Stimulated activated CD4-positive, alpha-beta T cell treated with anti-CD3 and anti-CD28 coated beads, Interleukin-1b, Interleukin-23, amount 100 ng/mL, for 1 hour (primary cell): ENCODE measurements at places on chromosomes 11 and 22.

GRCh38 chr11:31779374-31779791, 31.7 kb downstream of the PAX6 start:
- no peak for DNase-seq

- no peak for DNase-seq
Measured at GRCh38 chr11:65491163-65491465, 7.7 kb upstream of the MALAT1 start.

GRCh38 chr11:46216019-46216764, 61.3 kb upstream of the CREB3L1 start:
- DNase-seq, result no peak

- DNase-seq, result no peak
Measured at GRCh38 chr11:131409345-131409744, 38.9 kb downstream of the NTM start.

- DNase-seq, result no peak
Measured at GRCh38 chr22:39773976-39774539, 119.5 kb downstream of the ENTHD1 start.

DNA sequence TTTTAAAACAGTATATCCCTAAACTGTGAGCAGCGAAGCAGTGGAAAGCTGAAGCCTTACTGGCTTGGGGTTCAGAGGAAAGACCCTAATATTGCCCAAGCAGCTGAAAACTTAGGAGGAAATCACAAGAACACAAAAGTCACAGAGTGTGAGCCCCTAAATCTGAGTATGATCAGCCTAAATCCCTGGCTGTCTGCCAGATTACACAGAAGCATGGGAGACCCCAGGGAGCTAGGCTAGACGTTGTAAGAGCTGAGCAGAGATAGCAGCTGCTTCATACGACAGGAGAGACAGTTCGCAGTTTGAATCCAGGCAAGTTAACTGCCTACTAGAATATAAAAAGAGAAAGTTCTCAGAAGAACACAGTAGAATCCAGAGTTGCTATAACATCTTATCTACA, 81.2 kb downstream of the PACS1 start:
- DNase-seq, result no peak

GRCh38 chr22:37345863-37346504, 63.7 kb downstream of the CYTH4 start:
- no peak for DNase-seq

- DNase-seq, result no peak
Measured at GRCh38 chr11:124543145-124543544, 309 bp downstream of the OR8B12 start.

DNA sequence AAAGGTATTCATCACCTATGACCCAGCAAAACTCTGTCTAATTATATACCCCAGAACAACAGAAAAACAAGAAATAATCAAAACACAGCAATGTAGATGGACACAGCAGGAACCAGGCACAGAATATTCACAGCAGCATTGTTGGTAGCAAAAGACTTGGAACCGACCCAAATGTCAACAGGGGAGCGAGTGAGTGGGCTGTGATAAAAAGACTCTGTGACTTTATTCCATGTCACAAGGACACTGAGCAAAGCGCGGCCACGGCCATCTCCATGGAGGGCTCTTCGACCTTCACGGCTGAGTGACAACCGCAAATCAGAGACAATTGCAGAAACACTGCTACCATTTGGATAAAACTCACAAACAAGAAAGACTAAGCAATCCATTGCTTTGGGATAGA, 1373.1 kb downstream of the TBC1D22A start:
- DNase-seq, result no peak

DNA sequence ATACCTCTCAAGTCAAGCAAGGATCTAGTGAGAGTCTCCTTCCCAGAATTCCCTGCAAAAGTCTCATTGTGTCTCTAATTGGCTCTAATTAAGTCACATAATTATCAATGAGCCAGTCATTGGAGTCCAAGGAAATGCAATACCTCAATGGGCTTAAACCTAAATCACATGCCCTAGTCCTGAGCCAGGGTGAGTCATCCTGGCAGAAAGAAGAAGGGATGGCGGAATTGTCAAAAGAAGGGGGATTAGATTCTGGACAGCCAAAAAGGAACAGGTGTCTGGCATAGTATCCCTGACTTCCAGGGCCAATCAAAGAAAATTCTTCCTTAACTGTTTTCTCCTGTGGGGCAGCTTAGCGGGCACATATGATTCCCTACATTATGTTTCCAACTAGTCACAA, 25.1 kb upstream of the LDLRAD3 start:
- no peak for DNase-seq

GRCh38 chr11:102330231-102330630, 12.9 kb downstream of the BIRC3 start:
- no peak for DNase-seq

DNA sequence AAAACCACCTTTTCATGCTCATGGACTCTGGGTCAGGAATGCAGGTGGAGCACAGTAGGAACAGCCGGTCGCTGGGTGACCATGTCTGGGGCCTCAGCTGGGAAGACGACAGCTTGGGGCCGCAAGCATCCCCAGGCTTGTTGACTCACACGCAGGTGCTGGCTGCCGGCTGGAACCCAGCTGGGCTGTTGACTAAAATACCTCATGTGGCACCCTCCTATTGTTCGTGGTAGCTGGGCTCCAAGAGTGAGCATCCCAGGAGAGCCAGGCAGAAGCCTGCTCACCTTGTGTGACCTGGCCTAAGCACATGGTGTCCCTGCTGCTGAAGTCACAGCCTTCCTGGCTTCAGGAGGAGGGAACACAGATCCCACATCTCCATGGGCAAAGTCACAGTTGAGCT, 9.4 kb downstream of the DPP3 start:
- no peak for DNase-seq

DNA sequence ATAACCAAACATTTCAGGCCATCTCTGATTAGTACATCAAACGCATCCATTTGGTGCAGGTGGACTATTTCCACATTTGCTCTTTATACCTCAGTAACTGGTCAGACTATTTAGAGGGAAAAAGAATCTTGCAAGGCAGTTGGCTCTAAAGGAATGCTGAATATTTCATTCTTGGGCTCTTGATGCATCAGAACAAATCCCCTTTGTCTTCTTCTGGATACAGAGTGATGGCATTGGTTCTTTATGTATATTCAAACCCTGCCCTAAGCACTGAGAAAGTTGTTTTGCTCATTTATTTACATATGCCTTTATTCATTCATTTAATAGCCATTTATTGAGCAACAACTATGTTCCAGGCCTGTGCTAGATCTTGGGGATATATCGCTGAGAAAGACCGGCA, 31.1 kb upstream of the RAB30 start:
- no peak for DNase-seq

- DNase-seq, result no peak
Measured at GRCh38 chr22:20615021-20615420, 107.6 kb downstream of the MED15 start.

GRCh38 chr11:70535191-70535971, 137.1 kb downstream of the CTTN start:
- no peak for DNase-seq

- no peak for DNase-seq
Measured at GRCh38 chr11:78801161-78801884, 226.7 kb upstream of the NARS2 start.

GRCh38 chr22:21982338-21982965, at the start of gene TOP3B:
TSS of gene TOP3B (minus strand) at chr22:21982787. CDS start at chr22:21975709, 7,078 bp downstream.
- DNase-seq, result peak; percentile 76

DNA sequence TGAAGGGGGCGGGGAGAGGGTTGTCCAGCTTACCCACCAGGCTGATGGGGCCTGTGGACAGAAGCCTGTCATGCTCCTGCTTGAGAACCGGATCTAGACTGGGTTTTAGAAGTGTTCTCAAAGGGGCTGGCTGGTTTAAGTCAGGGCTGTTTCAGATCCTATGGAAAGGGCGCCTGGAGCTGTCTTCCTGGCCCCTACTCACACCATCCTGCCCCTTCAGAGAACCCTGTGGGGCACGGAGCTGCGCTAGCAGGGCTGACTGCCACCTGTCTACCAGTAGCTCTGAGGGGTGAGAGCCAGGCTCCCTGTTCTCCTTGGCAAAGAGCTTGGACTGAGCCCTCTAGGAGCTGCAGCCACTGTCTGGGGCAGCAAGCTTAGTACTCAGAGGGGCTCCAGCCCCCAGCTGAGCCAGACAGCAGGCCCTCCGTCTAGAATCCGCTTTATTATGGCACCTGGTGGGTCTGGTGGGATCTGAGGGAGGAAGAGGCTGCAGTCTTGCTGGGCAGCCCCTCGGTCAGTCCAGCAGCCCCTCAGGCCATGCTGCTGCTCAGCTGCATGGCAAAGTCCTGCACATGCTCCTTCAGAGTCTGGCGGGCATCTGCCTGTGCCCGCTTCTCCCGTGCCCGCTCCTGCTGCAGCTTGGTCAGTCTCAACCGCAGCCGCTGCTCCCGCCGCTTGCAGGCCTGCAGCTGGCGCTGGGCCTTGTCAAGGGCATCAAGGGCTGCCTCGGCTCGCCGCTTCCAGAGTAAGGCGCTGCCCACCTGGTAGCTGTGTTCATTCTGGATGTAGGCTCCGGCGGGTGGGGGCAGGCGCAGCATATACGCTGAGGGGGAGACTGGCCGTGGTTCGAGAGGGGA, 2.3 kb downstream of the THAP7 start:
- DNase-seq, result no peak

GRCh38 chr11:15113381-15113780, 1.3 kb upstream of the INSC start:
- no peak for DNase-seq

GRCh38 chr11:41237382-41237781, 222.1 kb downstream of the LRRC4C start:
- no peak for DNase-seq

GRCh38 chr11:117315285-117316196, 515 bp downstream of the BACE1 start:
- DNase-seq, result no peak

GRCh38 chr22:42376711-42377554, 55.3 kb downstream of the NFAM1 start:
- no peak for DNase-seq

DNA sequence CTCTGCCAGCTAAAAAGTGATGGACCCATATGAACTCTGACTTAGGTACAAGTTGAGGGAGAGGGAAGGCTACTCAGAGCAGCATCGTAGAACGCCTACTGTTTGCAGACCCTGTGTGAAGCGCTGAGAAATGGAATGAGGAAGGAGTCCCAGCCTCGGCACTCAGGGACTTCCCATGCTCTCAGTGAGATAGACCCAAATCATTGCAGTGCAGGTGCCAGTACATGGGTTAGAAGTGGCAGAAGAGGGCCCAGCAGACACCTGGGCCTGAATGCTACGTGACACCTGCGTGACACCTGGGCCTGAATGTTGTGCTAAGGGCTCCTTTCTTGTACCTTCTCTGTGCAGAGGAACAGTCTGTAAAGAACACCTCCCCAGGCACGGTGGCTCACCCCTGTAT, 2.6 kb upstream of the PDGFB start:
- no peak for DNase-seq

- no peak for DNase-seq
Measured at GRCh38 chr11:125777309-125777708, 1.3 kb downstream of the PATE2 start.

- no peak for DNase-seq
Measured at GRCh38 chr11:133064152-133064877, 468.0 kb downstream of the OPCML start.

DNA sequence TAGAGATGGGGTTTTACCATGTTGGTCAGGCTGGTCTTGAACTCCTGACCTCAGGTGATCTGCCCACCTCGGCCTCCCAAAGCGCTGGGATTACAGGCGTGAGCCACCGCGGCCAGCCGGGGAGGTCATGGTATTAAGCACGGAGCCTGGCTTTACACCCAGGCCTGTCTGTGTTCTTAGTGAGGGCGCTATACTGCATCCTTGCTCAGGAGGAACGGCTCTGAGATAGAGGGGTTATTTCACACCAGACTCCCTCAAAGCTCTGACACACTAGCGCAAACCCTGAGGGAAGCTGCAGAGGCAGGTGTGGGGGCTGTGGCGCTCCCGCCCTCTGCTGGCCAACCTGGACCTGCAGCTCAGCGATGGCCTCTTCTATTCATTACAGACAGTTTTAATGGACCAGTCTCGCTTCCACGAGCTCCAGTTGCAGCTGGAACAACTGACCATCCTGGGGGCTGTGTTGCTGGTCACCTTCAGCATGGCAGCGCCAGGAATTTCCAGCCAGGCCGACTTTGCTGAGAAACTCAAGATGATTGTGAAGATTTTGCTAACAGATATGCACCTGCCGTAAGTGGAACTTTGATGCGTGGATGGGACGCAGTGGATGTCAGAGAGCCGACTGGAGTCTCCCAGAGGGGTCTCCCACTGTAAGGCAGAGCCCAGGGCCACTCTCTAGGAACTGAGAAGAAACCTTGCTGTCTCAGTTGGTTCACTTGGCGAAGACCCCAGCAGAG, 26.2 kb downstream of the TCP11L1 start:
- peak; percentile 57 for DNase-seq

GRCh38 chr11:126391970-126392632, 36.6 kb downstream of the ST3GAL4 start:
- DNase-seq, result no peak

DNA sequence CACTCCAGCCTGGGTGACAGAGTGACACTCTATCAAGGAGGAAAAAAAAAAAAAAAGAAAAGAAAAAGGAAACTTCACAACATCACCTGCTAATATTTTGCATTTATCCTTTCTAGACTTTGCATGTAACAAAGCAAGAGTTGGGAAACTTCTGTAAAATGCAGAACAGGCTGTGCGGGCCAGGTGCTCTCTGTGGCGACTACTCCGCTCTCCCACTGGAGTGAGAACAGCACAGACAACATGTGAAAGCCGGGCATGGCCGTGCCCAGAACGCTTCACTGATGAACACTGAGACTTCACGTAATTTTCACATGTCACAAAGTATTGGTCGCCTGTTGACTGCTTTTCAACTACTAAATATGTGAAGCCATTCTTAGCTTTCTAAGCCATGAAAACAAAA, 15.5 kb upstream of the TESMIN start:
- DNase-seq, result no peak
